Naive thymus-derived CD4-positive, alpha-beta T cell (primary cell): ENCODE measurements at places on chromosomes 2 and 18.

- no peak for DNase-seq
Observed at GRCh38 chr2:199575416-199575815, 117.7 kb upstream of the SATB2 start.

GRCh38 chr2:45259547-45260160, 250.4 kb upstream of the SIX2 start:
- no peak for DNase-seq

GRCh38 chr2:140567734-140568133, 1563.1 kb downstream of the LRP1B start:
- no peak for DNase-seq

- DNase-seq, result no peak
Observed at GRCh38 chr2:7984693-7985353, 697.0 kb upstream of the ID2 start.

DNA sequence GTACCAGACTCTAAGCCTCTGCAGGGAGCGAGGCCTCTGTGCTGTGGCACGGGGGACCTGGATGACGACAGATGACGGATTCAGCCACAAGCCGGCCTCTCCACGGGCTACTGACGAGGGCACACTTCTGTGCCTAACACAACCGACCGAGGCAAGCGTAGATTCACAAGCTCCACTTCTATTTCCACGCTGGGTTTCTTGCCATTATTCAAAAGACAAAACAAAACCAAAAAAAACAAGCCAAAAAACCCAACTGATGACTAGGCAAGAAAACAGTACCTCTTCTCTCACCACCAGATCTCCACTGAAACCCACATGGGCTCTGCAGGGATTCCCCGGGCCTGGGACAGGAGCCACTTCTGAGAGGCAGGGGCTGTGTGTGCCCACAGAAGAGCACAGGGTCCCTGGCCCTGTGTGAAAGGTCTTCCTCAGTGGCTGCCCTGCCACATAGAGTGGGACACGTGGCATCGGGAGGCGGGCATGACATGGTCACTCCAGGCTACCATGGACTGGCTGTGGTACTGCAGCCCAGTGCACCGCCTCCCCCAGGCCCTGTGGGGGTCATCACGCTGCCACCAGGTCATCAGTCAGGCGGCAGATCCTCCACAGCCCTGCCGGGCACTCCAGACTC, 254.7 kb downstream of the HDAC4 start:
- no peak for DNase-seq

GRCh38 chr2:71456617-71457016, 3.3 kb downstream of the DYSF start:
- no peak for DNase-seq

DNA sequence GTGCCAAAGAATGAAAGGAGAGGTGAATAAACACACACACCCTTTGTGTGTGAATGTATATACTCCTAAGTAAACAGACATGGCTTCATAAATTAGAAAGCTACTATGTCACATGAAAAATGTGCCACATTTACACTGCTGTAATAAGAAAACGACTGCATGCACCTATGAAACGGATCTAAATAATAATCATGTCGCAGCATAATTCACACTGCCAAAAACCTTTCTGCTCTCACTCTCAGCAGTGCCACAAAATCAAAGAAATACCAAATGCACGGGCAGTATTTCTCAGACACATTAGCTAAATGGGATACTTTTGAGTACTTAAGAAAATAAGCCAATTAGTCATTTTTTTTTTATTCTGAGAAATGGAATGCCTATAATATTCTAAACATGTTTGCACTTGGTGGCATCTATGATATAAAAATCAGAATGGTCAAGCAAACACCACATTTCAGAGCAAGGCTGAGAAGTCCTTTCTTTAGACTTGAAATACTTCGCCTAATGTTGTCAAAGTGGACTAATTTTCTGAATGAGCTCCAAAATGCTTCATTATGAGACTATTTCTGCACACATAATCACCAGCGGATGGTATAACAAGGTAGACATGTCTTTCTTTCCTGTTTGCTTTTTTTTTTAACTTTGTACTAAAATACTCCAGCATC, 6.6 kb downstream of the BCL11A start:
- DNase-seq, result no peak

GRCh38 chr2:57877811-57878170, 168.8 kb upstream of the VRK2 start:
- DNase-seq, result no peak

DNA sequence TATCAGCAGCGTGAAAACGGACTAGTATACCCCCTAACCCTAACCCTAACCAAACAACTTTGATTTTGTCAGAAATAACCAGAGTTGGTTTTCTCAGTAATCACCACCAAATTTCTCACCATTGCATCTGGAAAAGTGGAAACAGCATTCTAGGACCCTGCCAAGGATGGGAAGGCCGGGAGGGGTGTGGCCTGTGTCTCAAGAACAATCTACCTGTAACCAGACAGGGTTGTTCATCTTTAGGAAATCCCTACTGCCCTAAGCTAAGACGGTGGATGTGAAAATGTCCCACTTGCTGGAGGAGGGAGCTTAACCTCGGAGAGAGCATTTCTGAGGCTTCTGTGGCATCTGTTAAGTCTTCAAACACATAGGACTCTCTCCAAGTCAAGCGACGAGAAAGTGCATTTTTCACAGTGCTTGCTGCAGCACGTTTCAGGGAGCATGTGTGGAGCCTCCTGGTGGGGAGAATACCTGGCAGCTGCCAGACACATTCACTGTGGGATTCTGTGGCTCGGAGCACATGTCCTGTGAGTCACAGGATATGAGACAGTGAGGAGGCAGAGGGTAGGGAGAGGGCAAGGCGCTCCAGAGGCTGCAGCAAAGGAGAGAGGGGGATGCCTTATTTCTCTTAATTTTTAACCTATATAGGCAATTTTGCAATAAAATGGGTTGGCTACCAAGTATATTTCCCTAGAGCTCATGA, 207.5 kb downstream of the SPP2 start:
- DNase-seq, result no peak

DNA sequence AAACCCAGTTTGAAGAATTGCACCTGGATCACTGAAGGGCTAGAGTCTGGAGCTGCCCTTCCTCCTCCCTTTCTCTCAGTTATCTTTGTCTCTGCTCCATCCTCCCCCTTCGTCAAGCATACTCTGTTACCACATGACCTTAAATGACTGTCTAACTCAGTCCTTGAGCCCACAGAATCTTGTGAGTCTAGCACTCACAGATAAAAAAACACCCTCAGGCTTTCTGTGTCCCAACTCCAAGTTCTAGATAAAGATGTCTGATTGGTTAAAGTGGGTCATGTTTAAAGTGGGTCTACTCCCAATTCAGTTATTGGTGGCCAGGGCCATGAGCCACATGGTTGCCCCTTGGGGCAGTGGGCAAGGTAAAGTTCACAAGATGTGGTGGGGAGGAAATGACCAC, 53.5 kb upstream of the CYP1B1 start:
- no peak for DNase-seq

- DNase-seq, result no peak
Observed at GRCh38 chr2:201751566-201751965, 29.2 kb downstream of the ALS2 start.

GRCh38 chr2:64624862-64625261, 28.9 kb downstream of the SERTAD2 start:
- DNase-seq, result no peak

DNA sequence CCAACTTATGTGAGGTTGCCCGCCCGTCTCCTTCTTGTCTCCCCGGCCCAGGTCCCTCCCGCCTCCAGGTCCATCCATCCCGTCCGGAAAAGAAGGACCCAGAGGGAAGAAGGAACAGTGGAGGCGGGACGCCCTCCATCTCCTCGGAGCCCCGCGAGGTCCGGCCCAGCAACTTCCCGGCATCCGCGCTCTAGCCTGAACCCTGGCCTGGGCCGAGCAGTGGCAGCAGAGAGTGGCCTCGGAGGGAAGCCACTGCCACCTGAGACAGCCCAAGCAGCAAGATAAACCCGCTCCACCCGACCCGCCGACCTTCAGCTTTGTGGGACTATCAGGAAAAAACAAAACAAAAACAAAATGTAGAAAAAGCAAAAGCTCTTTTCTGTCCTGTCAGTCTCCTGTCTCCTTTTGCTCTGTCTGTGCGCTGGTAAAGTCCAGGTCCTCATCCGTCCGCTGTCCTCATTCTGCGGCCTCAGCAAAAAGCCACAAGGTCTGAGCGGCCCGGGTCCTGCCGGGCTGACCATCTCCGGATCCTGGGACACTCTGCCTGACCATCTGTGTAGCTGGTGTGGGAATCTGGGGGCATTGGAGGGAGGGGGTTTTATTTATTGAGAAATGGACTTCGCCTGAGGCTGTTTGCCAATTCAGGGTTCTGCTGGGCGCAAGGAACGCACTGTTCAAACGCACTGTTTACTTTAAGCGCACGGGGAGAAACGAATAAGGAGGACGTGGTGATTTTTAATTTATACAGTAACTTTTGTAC, 3.1 kb downstream of the DLX1 start:
- DNase-seq, result peak; percentile 13

- no peak for DNase-seq
Observed at GRCh38 chr2:231632559-231633142, 40.0 kb downstream of the TEX44 start.
